ENCODE measurements at places on chromosomes 1 and 21. TPM values are rescaled to one million over a fixed set of nuclear protein-coding genes. Genes with fewer than 3 reads are reported as not detected.

- no peak for DNase-seq
Observed at GRCh38 chr1:170407138-170407537, 124.8 kb upstream of the GORAB start.

DNA sequence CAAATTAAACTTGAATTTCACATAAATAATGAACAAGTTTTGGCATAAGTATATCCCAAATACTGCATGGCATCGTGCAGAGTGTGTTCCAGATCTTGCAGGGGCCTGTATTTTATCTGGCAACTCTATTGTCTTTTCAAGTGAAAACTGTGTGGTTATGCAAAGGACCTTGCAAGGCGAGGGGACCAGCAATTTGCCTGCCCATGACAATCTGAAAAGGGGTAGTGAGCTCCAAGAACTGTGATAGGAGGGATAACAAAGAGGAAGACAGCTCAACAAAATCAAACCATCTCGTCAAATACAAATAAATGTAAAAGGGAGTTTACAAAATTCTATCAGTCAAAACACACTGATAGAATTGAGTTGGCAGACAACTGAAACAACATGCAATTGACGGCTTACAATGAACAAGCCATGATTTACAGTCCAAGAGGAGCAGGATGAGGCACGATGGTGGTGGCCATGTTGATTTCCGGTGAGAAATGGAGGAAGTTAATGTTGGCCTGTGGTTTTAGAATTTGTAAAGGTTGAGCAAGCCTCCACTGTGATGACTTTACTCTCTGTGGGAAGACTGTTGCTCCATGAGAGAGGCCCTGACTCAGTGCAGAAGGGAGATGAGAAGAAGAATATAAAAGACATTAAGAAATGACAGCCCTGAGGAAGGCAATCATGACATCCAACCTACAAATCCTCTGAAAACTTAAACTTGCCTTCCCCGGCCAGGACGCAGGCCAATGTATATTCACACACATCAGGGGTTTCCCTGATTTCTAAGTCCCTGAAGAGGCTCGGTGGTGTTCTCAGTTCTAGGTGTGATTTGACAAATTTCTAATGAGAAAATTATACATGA is 132.2 kb downstream of the ADSS2 start:
- peak; percentile 82 for DNase-seq

DNA sequence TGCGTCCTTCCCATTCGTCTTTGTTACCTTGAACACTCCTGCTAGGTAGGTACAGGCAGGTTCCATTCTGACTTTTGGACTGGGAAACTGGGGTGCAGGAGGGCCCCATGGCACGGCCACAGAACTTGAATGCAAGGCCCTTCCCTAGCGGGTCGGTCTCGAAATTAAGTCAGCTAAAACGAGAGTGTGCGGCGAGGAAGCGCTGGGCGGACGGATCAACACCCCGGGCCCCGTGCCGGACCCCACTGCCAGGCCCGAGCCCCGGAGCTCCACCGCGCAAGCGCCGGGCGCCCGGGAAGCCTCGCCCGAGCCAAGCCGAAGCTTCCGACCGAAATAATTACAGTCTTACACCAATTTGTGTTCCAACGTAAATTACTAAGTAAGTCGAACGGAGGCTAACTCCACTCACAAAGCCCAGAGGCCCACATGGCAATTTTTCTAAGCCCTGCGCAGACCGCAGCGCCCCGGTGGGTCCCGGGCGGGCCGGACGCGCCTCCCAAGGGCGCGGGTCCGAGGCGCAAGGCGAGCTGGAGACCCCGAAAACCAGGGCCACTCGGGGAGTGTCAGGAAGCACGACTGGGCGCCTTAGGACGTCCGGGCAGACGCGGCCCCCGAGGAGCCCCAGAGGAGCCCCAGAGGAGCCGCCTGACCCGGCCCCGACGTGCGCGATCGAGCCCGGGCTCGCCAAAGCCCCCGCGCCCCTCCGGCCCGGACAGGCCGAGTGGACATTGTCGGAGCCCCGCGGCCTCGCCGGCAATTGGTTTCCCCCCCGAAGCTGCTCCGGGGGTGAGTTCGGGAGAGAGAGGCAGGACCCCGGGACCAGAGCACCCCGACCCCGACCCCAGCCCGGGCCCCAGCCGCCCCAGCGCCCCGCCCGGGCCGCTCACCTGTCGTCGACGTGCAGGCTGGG is 624 bp downstream of the RIPK4 start:
- DNase-seq: no peak

DNA sequence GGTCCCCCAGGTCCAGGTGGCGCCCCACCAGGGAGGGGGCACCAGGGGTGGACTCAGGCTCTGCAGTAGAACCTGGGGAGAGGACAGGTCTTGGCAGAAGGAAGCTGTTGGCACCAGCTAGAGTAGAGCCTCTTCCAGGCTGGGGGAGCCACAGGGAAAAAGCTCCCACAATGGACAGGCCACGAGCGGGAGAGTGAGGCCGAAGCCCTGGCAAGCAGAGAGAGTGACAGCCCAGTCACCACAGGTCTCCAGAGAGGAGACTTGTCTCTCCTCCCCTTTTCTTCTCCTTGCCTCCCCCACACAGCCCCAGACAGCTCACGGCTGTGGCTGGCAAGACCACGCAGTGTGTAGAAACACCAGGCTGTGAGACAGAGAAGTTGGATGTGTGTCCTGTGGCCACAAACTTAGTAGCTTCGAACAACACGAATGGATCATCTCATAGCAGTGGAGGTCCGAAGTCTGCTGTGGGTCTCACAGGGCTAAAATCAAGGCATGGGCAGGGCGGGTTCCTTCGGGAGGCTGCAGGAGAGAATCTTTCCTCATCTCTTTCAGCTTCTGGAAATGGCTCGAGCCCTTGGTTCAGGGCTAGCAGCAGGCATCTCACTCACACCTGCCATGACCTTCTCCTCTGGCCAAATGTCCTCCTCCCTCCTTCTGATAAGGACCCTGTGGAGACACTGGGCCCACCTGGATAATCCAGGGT is 3.3 kb downstream of the KRTAP12-4 start:
- DNase-seq: no peak

GRCh38 chr1:201217146-201217545 is 26.5 kb downstream of the IGFN1 start:
- DNase-seq: no peak

DNA sequence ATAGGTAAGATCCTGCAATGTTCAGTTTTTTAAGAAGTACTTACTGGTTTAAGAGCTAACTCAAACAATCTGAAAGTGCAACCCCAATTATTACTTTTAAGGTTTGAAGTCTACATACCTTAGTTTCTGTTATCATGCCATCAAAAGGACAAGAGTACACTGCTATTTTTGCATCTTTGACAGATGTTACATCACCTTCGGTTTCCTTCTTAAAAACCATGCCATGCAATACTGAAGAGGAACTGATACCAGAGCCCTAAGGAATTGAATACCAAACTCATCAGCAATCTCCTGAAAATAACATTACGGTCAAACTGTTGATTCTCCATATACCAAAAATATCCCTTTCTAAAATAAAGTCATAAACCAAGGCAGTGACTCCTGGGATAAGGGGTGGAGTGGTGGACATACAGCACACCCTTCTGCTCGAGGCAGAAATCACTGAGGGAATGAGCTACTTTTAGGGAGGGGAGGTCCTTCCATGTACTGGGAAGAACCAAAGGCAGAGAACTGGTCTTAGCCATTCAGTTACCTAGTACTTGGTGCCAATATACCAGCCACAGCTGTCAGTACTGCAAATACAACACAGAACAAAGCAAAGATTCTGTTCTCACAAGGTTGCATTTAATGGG is 8.5 kb downstream of the CCT8 start:
- DNase-seq: no peak

DNA sequence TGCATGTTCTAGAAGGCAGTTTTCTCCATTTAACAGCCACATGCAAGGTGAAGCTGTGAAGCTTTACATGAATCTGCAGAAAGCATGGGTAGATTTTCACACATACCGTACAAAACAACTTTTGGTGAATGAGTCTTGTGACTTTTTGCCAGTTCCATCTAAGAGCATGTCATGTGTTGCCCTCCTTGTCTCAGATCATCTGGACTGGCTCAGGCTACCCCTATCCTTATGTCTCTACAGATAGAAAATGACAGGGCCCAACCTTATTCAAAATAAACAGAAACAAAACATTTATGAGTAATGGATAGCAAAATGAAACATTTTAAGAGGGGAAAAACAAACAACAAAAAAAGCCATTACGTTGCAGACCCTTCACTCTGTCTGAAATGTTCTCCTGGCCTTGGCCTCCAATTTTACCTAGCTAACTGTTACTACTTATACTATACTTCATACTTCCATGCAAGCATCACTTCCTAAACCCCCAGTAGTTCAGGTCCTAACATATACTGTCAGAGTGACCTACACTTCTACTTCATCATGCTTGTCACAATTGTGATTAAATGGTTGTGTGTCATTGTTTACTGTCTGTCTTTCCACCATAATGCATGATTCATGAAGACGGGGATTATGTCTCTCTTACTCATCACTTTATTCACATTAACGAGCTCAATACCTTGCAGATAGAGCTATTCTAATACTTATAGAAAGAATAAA is 39.0 kb downstream of the LRRC8C start:
- no peak for DNase-seq

DNA sequence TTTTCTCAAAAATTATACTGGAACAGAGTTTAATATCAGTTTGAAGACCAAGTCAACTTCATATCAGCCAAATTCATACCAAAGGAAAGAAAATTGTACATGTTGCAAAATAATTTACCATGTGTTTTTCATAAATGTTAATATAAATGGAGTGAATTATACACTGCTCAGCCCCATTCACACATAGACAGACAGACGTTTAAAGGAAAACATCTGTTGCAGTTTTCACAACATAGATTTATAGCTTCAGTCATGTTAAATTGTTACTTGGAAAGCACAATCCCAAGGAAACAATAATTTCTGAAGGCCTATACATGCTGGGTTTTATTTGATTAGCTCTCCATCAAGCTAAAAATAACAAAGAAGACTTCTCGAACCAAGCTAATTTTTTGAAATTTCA is 27.8 kb upstream of the HYI start:
- DNase-seq: no peak

- DNase-seq: no peak
Observed at GRCh38 chr21:31293986-31294385, 50.1 kb downstream of the TIAM1 start.

DNA sequence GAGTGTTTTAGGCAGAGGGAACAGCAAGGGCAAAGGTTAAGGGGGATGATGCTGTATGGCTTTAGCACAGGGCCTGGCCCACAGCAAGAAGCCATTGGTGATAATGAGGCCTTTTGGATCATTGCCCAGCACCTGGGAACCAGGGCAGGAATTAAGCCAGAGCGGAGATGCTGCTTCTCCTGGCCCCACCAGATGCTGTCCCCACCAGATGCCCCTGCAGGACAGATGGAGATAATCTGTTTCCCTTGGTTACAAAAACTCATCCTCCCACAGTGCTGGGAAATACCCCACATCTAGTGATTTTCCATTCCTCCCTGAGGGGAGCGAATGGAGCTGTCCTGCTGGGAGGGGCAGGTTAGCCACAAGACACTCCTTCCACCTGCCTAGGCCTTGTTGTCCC is 18.8 kb downstream of the OPRD1 start:
- DNase-seq: no peak

DNA sequence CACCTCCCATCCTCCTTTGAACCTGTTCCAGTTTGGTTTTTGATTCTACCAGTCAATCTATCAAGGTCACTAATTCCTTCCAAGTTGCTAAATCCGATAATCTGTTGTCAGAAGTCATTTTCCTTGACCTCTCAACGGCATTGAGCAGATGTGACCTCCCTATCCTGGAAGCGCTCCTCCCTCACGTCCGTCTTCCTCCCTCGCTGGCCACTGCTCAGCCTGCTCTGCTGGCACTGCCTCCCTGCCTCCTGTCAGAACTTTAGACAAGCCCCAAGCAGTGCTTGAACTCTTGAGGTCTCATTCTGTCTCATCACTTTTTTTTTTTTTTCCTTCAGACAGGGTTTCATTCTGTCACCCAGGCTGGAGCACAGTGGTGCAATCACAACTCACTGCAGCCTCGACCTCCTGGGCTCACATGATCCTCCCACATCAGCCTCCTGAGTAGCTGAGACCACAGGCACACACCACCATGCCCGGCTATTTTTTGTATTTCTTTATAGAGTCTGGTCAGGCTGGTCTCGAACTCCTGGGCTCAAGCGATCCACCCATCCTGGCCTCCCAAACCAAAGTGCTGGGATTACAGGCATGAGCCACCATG is 4.4 kb upstream of the ACOT7 start:
- no peak for DNase-seq

GRCh38 chr21:23799376-23799775 is 1807.9 kb downstream of the MRPL39 start:
- DNase-seq: no peak

GRCh38 chr21:45335761-45336534 is 48.3 kb upstream of the POFUT2 start:
- peak; percentile 58 for DNase-seq

DNA sequence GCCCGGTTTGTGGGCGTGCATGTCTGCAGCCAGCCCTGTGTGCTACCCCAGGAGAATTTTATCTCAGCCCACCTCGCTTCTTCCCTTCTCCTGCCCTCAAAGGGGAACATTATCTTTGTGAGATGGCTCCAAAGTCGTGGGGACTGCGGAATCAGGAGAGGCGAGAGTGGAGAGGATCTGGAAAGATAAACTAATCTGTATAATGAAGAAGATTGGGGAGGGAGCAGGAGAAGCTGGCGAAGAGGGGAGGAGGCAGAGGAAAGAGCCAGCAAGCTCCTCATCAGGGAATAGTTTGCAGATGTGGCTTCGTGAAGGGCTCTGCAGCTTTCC is 310.3 kb downstream of the MATN1 start:
- DNase-seq: no peak

DNA sequence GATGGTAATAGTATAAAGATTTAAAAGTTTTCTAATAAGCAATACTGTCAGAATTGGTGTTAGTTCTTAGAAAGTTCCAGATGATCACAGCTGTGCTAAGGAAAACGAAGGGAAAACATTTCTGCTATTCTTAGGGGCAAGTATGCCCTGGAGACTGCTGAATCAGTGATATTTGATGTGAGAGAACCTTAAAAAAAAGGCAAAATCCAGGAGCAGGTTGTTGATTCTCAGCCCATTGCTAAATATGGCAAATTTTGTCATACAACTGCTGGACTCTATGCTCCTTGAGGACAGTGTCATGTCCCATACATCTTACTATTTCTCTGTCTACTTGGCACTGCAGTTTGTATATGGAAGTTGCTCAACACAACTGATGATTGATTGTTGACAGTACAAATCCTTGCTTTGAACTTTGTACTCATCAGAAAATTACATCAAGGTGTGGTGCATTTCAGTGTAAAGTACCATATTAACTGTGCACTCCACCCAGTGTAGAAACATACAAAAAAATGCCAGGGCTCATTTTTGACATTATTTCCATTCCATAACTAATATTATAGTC is 10.9 kb downstream of the CRCT1 start:
- no peak for DNase-seq

GRCh38 chr21:14383596-14384180 is 742 bp upstream of the HSPA13 start:
- no peak for DNase-seq

Gene SAMD13
- 0.33 TPM for total RNA-seq

Gene S100A16
- total RNA-seq: not detected

Gene MROH7
- not detected for total RNA-seq

Gene LAX1
- 7.2 TPM for total RNA-seq

Gene CFAP141
- total RNA-seq: not detected

Gene CSMD2
- total RNA-seq: not detected
